ENCODE measurements at places on chromosomes 7 and 10.

GRCh38 chr10:5663692-5664427 is 2.5 kb downstream of the ASB13 start:
- DNase-seq = no peak

GRCh38 chr7:17462131-17462631 is 163.7 kb downstream of the AHR start:
- DNase-seq = no peak

- no peak for DNase-seq
These were observed 10.4 kb downstream of the ABLIM1 start for GRCh38 chr10:114647545-114648138.

DNA sequence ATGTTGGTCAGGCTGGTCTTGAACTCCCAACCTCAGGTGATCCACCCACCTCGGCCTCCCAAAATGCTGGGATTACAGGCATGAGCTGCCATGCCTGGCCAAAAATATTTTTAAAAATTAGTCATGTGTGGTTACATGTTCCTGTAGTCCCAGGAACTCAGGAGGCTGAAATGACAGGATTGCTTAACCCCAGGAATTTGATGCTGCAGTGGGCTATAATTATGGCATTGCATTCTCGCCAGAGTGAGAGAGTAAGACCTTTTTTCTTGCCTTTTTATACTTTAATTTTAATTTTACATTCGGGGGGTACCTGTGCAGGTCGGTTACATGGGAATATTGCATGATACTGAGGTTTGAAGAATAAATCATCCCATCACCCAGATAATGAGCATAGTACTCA is 86.6 kb upstream of the ZNF92 start:
- no peak for DNase-seq

- no peak for DNase-seq
These were observed 11.6 kb downstream of the FRG2B start for GRCh38 chr10:133614830-133615580.

DNA sequence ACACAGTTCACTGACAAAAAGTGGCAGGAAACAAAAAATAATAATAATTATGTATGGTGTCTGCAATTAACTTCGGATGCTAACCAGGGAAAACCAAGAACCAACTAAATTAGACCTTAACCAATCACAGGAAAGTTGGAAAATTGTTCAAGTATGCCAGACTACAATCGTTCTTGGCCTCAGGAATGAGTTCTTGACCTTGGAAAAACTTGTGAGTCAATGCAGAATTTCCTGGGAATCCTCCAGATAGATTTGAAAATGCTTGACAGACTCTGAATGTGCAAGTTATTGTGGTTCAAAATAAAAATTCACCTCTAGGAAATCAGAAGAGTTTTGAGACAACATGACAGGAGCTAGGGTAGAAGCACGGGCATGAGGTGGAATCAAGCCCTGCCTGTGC is 171.5 kb downstream of the C7orf25 start:
- no peak for DNase-seq

DNA sequence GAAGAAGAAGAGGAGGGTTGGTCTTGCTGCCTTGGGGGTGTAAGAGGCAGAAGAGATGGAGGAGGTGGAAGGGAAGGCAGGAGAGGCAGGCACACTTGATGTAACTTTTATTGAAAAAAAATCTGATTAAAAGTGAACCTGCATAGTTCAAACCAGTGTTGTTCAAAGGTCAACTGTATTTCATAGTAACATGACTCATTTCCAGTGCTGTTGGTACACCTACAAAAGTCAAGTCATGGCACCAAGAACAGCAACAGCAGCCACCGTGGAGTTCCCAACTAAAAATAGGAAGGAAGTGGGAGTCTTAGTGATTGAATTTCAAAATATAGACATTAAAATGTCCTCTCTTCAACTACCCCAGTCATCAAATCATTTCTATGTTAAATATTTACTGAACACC is 88.5 kb downstream of the CTNNA3 start:
- DNase-seq = no peak

DNA sequence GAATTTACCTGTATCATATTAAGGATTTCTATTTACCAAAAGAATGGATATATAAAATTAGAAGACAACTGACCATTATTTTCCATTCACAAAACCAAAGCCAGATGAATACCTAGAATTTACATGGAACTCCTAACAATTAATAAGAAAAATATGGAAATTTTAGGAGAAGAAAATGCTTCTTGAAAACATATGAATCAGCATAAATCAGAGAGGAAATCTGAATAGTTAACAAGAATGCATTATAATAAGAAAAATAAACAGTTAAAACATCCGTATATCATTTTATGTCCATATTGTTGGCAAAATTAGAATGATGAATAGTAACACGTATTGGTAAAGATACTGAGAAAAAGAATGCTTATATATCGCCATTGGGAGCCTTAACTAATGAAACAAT is 505.5 kb downstream of the NEBL start:
- DNase-seq = no peak

DNA sequence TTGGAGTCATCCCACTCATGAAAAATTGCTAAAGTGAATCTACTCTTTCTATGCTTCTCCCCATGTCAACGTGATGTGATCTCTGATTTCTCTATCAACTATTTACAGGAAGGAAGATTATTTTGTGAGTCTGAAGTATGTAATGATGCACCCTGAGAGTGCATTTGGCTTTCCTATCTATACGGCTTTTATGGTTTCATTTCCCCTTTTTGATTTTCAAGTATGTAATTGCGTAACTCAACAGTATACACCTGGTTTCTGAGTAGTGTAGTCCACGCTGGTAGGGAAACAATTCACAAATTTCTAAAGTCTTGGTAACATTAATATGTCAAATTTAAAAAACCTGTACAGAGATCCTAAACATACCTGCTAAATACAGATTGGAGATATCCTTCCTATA is 194.7 kb upstream of the SEMA3A start:
- DNase-seq = no peak

GRCh38 chr10:125559210-125559609 is 123.8 kb downstream of the TEX36 start:
- DNase-seq = no peak

DNA sequence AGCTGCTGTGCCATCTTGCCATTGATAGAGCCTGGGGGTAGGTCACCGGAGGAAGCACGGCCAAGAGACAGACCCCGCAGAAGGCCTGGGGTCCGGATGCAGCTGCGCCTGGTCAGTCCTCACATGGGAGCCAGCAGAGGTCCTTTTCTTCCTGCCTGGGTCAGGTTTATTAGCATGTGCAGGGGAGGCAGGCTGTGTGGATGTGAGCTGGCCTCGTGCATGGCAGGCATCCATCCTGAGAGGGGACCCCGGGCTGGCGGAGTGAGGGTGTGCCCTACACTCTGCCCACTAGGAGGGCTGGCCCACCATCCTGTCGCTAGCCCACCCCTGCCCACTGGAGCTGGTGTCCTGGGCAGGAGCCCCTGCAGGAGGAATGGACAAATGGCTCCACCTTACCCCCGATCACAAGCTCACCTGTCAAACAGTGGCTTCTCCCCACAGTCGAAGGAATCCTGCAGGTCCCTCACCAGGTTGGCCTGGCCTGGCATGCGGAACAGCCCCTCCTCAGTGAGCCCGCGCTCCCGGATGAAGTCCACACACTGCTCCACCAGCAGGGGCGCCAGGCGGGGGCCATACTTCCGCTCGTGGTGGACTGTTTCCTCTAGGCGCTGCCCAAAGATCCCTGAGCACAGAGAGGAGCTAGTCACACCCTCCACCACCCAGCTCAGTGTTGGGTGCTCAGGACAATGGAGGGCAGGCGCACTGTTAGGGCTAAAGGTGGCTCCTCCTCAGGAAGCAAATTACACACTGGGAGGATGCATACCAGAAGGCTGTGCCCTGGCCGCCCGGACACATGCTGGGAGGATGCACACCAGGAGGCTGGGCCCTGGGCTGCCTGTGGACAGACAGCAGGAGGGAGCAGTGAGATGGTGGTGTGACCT is 145.4 kb downstream of the ARHGAP22 start:
- no peak for DNase-seq

DNA sequence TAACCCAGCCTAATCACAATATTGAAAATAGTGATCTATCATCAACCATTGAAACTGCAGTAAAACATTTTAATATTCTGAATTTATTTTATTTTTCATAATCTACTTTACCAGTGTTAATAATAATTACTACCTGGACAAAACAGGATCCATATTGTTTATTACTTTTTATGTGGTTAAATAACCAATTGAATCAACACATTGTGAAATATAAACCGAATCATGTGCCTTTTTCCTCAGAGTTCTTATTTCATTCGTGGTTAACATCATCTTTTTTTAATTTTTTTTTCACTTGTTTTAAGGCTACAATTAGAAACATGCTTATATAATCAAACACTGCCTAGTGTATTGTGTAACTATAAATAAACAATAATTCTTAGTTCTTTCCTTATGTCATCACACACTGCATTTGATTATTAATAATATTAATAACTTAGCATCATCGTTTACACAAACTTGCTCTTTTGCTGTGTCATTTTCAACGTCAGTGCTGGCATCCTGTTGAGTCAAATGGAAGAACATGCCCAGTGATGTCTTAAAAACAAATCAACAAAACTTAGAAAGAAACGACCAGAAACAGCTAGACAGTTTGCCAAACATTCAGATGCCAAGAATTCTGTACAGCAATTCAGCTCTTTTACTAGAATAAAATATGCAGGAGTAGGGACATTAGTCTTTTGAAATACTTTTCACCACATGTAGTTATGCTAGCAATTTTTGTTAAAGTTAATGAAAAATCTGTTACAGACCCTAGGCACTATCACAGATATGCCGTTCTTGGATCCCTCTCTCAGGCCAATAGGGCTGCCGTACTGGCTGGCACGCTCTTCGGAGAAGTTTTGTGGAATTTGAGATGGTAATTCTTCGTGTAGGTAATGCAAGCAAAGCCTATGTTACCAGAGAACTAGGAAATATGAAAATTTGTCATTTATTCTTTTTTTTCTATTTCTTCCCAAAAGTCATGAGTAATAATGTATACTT is 330.4 kb upstream of the SEMA3A start:
- no peak for DNase-seq

DNA sequence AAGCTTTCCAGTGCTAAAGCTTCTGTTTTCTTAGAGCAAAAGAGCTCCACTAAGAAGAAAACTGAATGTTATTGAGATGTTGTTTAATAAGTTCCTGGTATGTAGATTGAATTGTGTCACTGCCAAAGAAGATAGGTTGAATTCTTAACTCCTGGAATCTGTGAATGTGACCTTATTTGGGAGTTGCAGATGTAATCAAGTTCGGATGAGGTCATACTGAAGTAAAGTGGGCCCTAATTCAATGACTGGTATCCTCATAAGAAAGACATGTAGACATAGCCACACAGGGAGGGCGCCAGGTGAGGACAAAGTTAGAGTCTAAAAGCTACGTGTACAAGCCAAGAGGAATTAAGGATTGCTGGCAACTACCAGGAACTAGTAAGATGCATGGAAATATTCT is 732.1 kb upstream of the C7orf33 start:
- DNase-seq = no peak

DNA sequence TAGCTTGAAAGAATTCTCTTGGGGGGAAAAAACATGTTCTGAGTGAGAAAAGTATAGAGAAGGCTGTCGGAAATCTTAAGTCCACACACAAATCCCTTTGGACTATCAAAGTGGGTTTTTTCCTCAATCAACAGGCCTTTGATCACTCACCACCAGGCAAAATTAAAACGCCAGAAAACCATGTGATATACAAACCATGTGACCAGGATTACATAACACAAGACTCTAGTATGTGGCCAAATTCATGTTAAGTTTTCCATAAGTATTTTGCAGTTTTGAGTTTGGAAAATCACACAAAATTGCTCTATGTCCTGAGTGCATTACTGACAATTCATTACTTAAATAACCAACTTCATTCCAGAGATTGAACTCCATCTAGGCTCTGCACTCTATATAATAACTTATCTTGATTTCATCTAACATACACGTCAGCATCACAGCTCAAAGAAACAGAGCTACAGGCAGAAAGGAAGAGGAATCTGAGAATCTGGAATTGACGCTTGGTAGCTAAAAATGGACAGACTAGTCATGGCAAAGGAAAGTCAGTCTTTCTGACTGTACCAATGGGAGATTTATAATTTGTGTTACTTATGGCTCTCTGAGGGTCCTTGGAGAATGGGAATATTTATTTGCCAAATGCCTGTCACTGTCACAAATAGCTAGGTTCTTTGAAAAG is 383.5 kb downstream of the SFMBT2 start:
- DNase-seq = no peak

DNA sequence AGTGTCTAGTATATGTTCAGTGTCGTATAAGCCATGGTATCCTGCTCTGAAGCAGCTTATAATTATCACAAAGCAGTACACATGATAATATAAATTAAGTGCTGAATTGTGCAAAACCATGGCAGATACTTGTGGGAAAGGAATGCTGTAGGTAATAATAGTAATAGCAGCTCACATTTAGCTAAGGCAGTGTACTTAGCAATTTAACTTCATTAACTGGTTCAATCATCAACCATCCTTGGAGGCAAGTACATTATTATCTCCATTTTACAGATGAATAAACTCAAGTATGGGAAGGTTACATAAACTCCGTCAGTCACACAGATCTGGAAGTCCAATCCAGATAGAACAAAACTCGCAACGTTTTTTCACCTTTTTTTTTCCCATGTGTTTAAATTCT is 21.6 kb upstream of the RNF148 start:
- no peak for DNase-seq

DNA sequence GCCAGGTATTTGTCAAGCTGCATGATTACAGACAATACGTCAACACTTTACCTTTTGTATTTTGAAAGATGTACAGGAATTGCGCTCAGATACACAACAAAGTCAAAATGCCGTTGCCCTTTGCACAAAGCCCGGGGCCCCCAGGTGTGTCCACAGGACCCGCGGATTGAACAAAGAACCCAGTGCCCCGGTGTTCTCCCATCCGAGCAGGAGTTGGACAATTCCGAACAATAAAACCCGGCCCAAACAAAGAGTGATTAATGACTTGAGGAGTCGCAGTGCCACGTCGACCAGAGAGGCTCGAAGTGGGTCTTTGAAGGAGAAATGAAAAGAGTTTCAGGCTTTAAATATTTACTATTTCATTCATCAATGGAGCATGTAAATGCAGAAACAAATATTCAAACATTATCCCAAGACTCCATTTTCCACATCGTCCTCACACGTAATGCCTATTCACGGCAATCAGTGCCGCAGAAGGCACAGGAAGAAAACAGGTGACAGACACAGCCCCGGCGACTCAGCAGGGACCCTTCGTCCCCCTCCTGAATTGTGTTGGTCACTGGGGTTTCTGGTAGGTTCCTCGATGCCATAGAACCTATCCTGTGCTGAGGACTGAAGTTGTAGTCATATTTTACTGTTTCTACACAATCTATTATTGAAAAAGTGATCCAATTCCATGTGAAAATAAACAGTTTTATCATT is 70.9 kb upstream of the MGMT start:
- DNase-seq = no peak

- no peak for DNase-seq
These were observed 117.2 kb downstream of the CNOT4 start for GRCh38 chr7:135392701-135393100.

Data from left ventricle myocardium inferior (tissue), 1 donor.